Transverse colon (tissue), 4 donors: ENCODE measurements at places on chromosomes 5 and 9. TPM values are rescaled to one million over a fixed set of nuclear protein-coding genes. Genes with fewer than 3 reads are reported as not detected.

- DNase-seq, result peak; percentile 37
Measured at GRCh38 chr9:91163444-91163772, 198.3 kb downstream of the AUH start.

- peak; percentile 31 for DNase-seq
Measured at GRCh38 chr9:137492464-137493363, 33.6 kb upstream of the NSMF start.

GRCh38 chr5:160289721-160290120 is 22.6 kb downstream of the CCNJL start:
- DNase-seq, result no peak

RASGRF2 gene
- 3.6 TPM for total RNA-seq

CDKN2B-AS1 gene
- total RNA-seq, result 152 TPM
